Activated naive CD4-positive, alpha-beta T cell (primary cell): ENCODE measurements at places on chromosomes 1 and 21.

- DNase-seq = no peak
Measured at GRCh38 chr1:155018617-155019348, 14.8 kb downstream of the DCST2 start.

DNA sequence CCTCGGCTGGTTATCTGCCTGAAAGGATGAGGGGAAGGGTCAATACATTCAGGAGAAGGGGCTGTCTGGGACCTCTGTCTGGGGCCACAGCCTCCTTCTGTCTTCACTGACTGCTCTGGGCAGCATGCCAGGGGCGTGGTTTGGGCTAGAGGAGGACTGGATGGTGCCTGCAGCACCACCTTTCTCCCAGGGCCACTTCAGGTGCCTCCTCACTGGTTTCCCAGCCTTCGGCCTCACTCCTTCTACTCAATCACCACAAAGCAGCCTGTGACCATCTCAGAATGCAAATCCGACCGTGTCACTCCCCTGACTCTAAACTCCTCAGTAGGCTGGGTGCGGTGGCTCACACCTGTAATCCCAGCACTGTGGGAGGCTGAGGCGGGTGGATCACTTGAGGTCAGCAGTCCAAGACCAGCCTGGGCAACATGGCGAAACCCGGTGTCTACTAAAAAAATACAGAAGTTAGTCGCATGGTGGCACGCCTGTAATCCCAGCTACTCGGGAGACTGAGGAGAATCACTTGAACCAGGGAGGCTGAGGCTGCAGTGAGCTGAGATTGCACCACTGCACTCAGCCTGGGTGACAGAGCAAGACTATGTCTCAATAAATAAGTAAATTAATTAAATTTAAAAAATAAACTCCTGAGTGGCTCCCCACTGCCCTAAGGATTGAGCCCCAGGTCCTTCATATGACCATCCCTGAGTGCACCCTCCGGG, 50.1 kb upstream of the ECE1 start:
- no peak for DNase-seq

- DNase-seq = no peak
Measured at GRCh38 chr1:57796616-57797015, 372.8 kb upstream of the DAB1 start.

GRCh38 chr1:26780344-26780957, 7.3 kb upstream of the PIGV start:
- DNase-seq = no peak

GRCh38 chr1:163054181-163054591, 15.0 kb upstream of the RGS4 start:
- no peak for DNase-seq

DNA sequence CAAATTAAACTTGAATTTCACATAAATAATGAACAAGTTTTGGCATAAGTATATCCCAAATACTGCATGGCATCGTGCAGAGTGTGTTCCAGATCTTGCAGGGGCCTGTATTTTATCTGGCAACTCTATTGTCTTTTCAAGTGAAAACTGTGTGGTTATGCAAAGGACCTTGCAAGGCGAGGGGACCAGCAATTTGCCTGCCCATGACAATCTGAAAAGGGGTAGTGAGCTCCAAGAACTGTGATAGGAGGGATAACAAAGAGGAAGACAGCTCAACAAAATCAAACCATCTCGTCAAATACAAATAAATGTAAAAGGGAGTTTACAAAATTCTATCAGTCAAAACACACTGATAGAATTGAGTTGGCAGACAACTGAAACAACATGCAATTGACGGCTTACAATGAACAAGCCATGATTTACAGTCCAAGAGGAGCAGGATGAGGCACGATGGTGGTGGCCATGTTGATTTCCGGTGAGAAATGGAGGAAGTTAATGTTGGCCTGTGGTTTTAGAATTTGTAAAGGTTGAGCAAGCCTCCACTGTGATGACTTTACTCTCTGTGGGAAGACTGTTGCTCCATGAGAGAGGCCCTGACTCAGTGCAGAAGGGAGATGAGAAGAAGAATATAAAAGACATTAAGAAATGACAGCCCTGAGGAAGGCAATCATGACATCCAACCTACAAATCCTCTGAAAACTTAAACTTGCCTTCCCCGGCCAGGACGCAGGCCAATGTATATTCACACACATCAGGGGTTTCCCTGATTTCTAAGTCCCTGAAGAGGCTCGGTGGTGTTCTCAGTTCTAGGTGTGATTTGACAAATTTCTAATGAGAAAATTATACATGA, 132.2 kb downstream of the ADSS2 start:
- DNase-seq = no peak

DNA sequence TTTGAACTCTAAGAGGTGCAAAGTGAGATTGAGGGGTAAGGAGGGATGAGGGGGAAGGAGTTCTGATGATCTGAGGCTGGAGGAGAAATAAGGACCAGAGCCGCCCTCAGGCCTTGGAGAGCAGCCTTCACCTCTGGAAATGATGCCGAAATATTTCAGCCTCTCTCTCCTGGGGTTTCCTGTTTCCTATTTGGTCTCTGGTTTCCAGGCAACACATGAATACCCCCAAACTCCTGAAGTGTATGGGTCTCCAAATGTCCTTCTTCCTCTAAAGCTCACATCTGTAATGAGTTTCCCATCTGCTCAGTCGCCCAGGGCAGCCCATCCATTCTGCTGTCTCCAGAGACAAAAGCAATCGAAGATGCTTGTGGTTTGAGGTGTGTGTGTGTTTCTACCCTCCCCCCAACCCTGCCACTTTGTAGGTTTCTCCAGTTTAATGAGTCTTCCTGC, 52.0 kb upstream of the FAM20B start:
- no peak for DNase-seq

DNA sequence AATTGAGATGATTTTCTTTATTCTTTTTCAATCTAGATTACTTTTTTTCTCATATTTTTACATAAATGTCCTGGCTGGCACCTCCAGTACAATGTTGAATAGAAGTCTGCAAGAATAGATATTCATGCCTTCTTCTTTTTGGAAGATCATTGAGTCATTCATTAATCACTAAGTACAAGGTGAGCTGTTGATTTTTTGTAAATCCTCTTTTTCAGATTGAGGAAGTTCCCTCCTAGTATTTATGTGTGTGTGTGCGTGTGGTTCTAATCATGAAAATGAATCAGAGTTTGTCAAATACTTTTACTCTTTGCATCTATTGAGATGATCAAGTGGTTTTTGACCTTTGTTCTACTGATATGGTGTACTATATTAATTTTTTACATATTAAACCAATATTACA, 859.3 kb downstream of the KCNT2 start:
- no peak for DNase-seq

- DNase-seq = no peak
Measured at GRCh38 chr1:107870696-107871095, 94.3 kb downstream of the VAV3 start.

GRCh38 chr21:28731700-28732321, 260.9 kb downstream of the LTN1 start:
- DNase-seq = no peak
